ENCODE measurements at places on chromosomes 16 and 17.

DNA sequence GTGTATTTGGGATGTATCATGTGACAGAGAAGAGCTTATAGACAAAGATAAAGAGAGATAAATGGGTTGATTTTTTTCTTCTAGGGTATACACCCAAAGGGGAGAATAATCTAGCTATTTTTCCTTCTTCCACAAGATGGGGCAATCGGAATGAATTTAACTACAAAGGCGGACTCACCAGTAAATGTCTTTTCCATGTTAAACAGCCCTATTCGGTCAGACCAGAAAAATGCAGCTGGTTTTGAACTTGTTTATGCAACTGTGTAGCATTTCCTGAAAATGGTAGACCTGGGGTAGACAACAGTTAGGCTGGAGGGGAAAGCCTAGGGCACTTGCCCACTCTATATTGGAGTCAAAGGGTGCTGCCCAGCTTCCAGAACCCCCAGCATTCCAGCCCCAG is 477.1 kb downstream of the TOX3 start:
- no peak for DNase-seq

GRCh38 chr17:45077643-45078042 is 16.5 kb downstream of the NMT1 start:
- DNase-seq: no peak

DNA sequence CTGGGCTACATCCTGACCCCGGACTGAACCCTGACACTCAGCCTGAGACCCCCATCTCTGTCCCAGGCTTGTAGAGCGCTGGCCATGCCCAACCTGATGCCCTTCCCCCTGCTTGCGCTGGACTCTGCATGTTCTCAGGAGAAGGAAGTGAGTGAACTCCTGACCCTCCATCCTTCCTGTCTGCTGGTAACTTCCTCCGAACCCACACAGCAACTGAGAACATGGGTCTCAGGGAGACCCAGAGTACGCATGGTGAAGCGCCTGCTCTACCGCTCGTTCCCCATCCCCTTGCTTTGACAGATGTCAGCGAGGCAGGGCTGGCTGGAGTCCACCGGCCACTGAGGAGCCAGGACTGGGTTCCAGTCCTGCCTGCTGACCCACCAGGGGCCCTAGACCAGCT is 6.1 kb downstream of the CAMKK1 start:
- DNase-seq: no peak

DNA sequence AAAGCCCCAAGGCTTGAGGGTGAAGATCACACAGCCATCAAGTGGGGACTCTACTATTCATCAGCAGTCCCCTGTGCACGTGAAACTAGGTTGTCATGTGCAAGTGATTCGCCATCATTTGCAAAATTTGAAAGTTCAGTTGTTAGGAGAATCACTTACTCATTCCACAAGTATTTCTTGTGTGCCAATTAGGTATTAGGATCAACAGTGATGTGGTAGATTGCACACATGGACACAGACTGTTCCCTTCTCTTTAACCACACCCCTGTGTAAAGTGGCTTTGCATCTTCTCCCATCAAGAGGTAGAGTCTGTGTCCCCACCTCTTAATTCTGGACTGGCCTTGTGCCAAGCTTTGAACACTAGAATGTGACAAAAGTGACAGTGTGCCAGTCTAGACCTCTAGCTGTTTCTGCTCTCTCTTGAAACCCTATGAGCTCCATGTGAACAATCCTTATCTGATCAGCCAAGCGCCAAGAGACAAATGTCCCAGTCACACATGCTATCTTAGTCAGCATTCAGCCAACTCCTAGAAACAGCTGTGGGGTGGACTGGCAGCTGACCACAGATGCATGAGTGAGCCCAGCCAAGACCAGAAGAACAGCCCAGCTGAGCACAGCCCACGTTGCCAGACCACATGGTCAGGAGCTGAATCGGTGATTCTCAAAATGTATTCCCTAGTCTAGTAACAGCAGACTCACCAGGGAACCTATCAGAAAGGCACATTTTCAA is 31.5 kb upstream of the SHISA9 start:
- no peak for DNase-seq

GRCh38 chr17:41894791-41895331 is 23.9 kb downstream of the ACLY start:
- no peak for DNase-seq

DNA sequence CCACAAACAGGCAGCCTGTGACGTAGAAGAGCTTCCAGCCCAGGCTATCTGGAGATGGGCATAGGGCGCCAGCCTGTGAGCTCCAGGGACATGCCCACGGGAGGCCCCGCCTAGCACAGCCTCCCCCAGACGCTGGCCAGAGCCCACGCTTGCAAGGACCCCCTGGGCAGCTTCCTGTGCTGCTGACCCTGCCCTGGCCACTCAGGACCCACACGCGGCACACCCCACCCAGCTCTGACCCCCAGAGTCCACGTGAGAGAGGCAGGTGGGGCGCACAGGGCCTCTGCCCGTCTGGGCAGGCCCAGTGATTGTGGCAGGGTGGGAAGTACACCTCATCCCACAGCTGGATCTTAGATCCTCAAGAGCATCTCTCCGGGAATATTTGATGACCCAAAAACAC is 3.9 kb downstream of the CYBC1 start:
- no peak for DNase-seq

DNA sequence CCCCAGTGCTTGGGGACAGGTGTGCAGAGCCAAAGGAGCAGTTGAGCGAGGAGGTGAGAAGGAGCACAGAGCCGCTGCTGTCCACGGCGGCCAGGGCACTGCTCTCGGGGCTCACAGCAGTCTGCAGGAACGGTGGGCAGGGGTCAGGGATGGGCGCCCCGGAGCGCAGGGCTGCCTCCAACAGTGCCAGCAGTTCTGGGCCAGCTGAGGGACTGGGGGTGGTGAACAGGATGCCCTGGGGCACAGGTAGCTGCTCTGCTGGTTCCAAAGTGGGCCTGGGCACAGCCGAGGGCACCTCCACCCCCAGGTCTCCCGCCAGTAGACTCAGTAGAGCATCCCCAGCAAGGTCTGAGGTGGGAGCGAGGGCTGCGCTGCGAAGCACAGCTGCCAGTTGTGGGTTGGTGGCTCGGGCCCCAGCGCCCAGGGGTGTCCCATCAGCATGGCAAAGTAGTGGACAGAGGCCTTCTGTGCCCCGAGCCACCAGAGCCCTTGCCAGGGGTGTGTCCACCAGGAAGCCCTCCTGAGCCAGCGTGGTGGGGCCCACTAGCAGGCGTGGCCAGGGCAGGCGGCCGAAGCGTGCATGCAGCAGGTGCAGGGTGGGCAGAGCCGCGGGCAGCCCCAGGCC is 1.9 kb downstream of the GGT6 start:
- no peak for DNase-seq

DNA sequence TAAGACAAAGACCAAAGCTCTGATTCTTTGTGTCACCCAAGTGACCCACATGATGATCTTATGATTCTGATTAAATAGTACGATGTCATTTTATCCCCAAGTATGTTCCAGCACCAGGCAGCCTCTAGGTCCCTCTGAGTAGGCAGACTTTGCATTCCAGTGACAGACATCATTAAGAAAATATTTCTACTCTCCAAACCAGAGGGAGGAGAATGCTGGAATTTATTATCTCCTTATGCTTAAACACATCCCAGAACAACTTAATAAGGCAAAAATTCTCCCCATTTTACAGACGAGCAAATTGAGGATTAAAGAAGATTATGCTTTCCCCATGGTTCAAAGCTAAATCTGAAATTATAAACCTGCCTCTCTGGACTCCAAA is 192.8 kb upstream of the CDH11 start:
- no peak for DNase-seq

- no peak for DNase-seq
Measured at GRCh38 chr17:49146620-49147306, 14.2 kb downstream of the B4GALNT2 start.

DNA sequence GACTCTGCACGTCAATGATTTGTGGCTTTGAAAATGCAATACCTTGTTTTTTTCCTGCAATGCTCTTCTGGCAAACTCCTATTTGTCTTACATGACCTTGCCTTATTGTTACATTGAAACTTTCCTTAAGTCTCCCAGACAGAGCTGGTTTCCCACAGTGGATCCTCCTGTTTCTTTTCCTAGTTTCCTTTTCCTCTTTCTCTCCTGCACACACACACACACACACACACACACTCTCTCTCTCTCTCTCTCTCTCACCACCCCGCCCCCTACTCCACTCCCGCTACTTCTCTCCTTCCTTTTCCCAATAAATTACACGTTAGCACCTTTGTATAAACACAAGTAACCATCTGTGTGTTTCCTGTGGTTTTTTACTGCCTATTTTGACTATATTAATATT is 2.3 kb downstream of the ORC6 start:
- no peak for DNase-seq

GRCh38 chr16:51708861-51709260 is 557.8 kb upstream of the SALL1 start:
- DNase-seq: no peak

DNA sequence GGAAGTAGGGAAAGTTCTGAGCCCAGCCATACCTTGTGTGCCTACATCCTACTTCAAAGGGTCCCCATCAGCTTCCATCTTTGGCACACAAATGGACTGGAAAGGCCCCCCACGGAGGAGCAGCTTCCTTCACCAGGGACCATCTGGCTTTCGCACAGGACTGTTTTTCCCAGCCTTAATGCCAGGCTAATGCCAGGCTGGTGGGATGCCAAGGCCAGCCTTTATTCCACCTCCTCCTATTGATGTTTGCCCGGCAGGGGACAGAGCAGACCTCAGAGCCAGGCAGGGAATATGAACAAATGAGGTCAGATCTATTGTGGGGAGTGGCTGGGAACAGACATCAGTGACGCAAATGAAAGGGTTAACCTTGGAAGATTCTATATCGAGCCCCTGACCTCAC is 5.7 kb downstream of the GPR179 start:
- no peak for DNase-seq

DNA sequence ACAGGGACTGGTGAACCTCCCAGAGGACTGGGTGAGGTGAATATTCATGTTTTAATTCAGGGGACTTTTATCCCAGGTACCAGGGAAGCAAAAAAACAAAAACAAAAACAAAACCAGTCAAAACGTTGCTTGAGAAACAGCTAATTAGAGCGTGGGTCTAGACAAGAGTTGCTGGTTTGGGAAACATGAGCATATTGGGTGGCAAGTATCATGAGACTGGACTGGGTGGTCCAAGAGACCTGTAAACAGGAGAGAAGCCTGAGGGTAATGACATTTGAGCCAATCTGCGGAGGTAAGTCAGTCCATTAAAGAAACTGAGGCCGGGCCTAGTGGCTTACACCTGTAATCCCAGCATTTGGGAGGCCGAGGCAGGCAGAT is 11.5 kb upstream of the BPTF start:
- DNase-seq: no peak

DNA sequence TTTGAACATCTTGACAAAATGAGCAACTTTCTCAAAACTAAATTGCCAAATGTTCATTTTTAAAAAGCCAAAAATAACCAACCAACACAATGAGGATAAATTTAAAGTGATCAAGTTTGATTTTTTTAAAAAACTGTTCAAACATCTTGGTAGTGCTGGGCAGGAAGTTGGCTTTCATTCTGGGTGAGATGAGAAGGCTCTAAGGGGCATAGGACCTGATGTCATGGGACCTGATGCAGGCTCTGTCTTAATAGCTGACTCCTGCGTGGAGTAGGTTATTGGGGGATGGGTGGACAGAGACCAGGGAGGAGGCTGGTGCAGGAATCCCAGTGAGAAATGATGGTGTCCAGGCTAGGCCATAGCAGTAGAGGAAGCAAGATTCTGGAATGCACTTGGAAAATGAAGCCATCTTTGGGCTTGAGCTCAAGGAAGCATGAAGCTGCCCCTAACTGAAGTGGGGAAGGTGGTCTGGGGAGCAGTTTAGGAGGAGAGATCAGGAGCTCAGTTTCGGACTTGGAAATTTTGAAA is 20.4 kb downstream of the NLRC5 start:
- no peak for DNase-seq

DNA sequence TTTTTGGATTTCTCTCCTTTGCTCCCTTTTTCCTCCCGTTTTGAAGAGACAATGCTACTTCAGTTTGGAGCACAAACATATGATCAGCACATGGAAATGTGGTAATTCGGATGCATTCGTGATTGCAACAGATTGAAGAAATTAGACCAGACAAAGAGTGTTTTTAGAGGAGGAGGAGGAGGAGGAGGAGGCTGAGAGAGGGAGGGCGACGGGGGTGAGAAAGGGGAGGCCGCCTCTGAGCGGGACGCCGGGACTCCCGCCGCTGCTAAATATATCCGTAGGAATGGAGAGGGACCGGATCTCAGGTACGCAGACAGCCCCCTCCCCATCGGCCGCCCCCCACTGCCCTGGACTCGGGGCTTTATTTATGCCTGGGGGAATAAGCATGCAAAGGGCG is 179.3 kb downstream of the SEC14L1 start:
- DNase-seq: no peak

- DNase-seq: no peak
Measured at GRCh38 chr16:49961089-49961488, 63.9 kb upstream of the CNEP1R1 start.

DNA sequence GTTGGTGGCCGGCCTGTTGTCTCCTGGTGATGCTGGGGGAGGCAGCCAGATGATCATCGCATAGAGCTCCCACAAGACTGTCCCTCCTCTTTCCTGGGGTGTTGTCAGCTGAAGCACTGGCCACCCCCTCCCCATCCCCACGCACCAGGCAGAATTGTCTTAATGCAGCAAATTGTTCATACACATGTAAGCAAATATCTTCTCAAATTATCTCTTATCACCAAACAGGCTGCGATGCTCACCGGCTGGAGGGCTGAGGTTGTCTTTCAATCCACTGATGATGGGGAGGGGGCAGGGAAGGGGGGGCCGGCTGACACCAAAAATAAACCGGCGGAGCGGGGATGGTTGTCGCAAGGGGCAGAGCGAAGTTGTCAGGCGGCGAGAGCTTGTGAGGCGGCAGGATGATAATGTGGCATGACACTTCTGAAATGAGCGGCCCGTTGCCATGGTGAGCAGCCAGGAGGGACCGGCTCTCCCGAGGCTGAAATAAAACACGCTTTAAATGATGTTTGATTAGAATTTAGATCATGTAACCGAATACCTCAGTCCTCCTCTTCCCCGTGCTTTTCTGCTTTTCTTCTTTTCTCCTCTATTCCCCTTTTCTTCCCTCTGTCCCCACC is 59.8 kb downstream of the MRM1 start:
- DNase-seq: no peak

DNA sequence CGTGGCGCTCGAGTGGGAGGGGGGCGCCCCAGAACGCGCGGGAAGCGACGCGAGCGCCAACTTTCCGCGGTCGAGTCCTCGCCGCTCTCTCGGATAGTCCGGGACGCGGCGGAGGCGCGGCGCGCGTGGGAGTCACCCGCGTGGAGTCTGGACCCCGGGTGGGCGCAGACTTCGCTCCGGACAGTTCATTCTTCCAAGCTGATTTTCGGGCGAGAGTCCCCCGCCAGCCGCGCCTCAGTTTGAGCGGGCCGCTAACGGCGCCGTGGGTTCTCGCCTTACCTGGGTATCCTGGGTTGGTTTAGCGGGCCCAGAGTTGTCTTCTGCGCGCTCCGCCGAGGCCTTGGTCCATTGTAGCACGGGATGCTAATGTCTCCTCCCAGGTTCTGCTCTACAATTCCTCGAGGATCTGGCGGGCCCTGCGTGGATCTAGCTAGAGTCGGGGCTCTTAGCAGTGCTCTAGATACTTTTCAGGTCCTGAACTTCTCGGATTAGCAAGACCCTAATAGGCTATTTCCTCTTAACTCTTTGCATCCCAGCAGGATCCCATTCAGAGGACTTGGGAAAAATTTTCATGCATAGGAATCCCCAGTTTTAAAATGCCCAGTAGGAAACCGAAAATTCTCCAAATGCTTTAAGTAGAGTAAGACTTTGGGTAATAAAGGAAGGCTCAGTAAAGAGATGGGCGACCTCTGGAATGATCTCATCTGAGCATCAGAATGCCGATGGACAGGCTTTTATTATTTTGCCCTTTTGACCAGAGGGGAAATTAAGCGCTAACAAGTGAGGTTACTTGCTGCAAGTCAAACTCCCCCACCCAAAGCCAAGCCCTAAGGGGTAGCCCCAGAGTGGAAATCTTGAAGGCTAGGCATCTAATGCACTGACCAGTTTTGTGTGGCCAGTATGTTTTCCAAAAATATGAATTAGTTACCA is 537 bp upstream of the GJC1 start:
- DNase-seq: no peak

All from activated CD8-positive, alpha-beta memory T cell treated with anti-CD3 and anti-CD28 coated beads for 1 hour (primary cell).